Astrocyte of the hippocampus (primary cell): ENCODE measurements at places on chromosomes 4 and X.

DNA sequence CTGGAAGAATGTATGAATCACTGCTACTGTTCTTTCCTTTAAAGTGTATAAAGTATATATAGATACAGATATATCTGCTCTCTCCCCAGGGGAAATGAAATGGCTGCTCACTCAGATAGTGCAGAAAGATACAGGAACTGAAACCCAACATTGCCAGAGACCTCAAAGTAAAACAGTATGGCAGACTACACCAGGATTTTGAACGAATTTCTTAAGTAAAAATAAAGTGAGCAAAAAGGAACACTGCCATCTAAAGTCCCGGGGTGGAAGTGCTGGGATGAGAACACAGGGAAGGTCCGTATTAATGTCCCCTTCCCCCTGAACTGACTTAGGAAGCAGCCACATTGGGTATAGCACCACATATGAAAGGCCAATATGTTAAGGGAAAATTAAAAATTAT is 93.4 kb downstream of the TMA16 start:
- DNase-seq: no peak

GRCh38 chrX:68915778-68916177 is 87.0 kb downstream of the EFNB1 start:
- DNase-seq: no peak

- DNase-seq: peak; percentile 78
Observed at GRCh38 chr4:10157478-10158332, 41.1 kb upstream of the WDR1 start.

- peak; percentile 28 for DNase-seq
Observed at GRCh38 chr4:14078326-14078725, 450.8 kb upstream of the BOD1L1 start.

GRCh38 chrX:11558972-11559371 is 106.7 kb downstream of the ARHGAP6 start:
- DNase-seq: no peak

- DNase-seq: no peak
Observed at GRCh38 chrX:149961572-149961971, 23.3 kb upstream of the EOLA2 start.

DNA sequence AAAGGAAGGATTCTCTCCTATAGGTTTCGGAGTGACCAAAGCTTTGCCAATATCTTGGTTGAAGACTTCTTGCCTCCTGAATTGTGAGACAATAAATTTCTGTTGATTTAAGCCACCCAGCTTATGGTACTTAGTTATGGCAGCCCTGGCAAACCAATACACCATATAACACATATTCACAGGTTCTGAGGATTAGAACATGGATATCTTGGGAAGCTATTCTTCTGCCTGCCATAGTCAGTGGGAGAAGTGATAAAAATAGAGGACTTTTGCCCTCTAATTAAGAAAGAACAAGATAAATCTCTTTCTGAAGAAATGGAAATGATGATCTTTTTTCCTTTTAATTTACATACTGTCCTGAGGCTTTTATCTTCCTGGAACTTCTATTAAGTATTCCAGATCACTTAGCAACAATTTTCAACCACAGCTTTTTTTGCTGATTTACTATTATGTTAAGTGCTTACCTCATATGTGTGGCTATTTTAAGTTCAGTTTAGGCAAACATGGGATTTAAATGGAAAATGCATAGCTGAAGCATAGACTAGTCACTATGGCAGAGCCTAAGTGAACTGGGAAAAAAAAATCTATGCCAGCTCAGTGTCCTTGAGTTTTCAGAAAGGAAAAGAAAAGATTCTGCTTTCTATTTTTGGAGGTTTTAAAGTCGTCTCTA is 381.7 kb downstream of the STPG2 start:
- DNase-seq: no peak

GRCh38 chrX:68872171-68872570 is 43.4 kb downstream of the EFNB1 start:
- DNase-seq: peak; percentile 16

GRCh38 chr4:18297684-18298083 is 276.1 kb upstream of the LCORL start:
- DNase-seq: no peak

- no peak for DNase-seq
Observed at GRCh38 chr4:55947254-55947882, 1.4 kb upstream of the CEP135 start.

- DNase-seq: peak; percentile 95
Observed at GRCh38 chr4:25702848-25703247, 47.2 kb downstream of the SLC34A2 start.

- no peak for DNase-seq
Observed at GRCh38 chr4:91099666-91100065, 972.5 kb downstream of the CCSER1 start.

GRCh38 chr4:149211876-149212275 is 603.8 kb downstream of the IQCM start:
- no peak for DNase-seq

DNA sequence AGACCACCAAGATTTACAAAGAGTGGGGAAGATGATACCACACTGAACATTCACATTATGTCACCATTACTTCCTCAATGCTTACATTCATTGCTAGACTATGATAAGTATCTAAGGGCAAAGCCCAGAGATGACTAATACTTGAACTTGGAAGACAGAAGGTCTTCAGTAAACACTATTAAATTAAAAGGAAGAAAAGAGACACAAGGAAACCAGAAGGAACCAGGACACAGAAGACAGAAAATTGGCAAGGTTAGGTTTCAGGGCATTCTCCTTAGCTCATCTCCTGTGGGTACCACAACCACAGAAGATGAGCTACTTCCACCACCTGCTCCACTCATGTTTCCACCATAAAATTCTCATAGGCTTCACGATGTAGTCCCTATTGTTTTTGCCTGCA is 64.9 kb downstream of the NLGN4X start:
- DNase-seq: no peak

GRCh38 chr4:100246697-100247096 is 56.4 kb upstream of the DDIT4L start:
- DNase-seq: no peak
